ENCODE measurements at places on chromosomes 5 and 9. TPM values are rescaled to one million over a fixed set of nuclear protein-coding genes. Genes with fewer than 3 reads are reported as not detected.

The CCDC192 gene
- not detected for total RNA-seq

- H3K36me3 ChIP-seq = no peaks in the 10 kb centered on the region
- no peak overlapping the region for H3K27ac ChIP-seq
- H3K4me1 ChIP-seq = no peaks in the 10 kb centered on the region
- H3K27me3 ChIP-seq = peaks cover 3% of the 10 kb centered on the region
- DNase-seq = no peak
- no peak overlapping the region for H3K4me3 ChIP-seq
Observed at GRCh38 chr5:124908581-124909451, 162.4 kb upstream of the ZNF608 start.

- no peaks in the 10 kb centered on the region for H3K27me3 ChIP-seq
- peak overlapping the region; percentile 6 for H3K27ac ChIP-seq
- no peaks in the 10 kb centered on the region for H3K36me3 ChIP-seq
- H3K4me3 ChIP-seq = peak overlapping the region; percentile 27
- no peak for DNase-seq
Observed at GRCh38 chr5:78483809-78484521, 123.5 kb downstream of the SCAMP1 start.

GRCh38 chr9:69816735-69817134, 3.9 kb upstream of the CFAP95 start:
- no peak for DNase-seq
- peaks cover 13% of the 10 kb centered on the region for H3K27me3 ChIP-seq
- H3K4me3 ChIP-seq = peak overlapping the region; percentile 60
- H3K4me1 ChIP-seq = peaks cover 43% of the 10 kb centered on the region

- DNase-seq = no peak
- no peaks in the 10 kb centered on the region for H3K36me3 ChIP-seq
- H3K27ac ChIP-seq = no peak overlapping the region
- peaks cover 3% of the 10 kb centered on the region for H3K27me3 ChIP-seq
Observed at GRCh38 chr5:33611877-33612276, 171.1 kb downstream of the TARS1 start.

GRCh38 chr9:97811533-97812246, 41.3 kb upstream of the FOXE1 start:
- H3K27ac ChIP-seq = no peak overlapping the region
- no peaks in the 10 kb centered on the region for H3K36me3 ChIP-seq
- H3K4me3 ChIP-seq = no peak overlapping the region
- no peak for DNase-seq
- peaks cover 22% of the 10 kb centered on the region for H3K27me3 ChIP-seq

The INSL6 gene
- not detected for total RNA-seq

DNA sequence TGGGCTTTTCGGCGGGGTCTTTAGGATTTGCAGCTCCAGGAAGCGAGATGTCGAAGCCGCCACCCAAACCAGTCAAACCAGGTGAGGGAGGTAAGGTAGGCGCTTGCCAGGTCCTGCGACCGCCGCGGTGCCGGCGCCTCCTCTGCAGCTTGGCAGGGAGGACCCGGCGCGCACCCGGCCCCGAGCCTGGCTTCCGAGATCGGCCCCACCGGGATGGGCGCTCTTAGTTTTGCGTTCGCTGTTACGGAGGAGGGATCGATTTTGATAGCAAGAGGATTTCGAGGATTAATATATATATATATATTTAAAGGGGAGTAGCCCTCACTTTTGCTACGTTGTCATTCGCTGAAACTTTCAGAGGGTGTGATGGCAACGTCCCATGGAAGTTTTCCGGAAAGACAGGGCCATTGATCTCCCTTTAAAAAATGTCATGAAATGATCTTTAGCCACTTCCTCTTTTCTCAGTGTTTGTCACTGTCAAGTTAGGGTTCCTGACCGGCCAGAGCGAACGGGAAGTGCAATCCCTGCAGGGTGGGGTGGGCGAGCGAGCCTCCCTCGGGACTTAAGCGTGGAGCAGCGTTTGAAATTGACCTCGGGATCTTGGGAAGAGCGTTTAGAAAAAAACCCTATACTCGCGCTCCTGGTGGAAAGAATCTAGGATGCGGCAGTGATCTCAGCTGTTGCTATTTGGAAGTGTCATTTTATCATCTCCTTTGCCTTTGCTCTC, 495 bp downstream of the OSTF1 start:
- H3K27ac ChIP-seq = peak overlapping the region; percentile 89
- DNase-seq = peak; percentile 33
- peaks cover 50% of the 10 kb centered on the region for H3K4me1 ChIP-seq
- H3K27me3 ChIP-seq = no peaks in the 10 kb centered on the region
- peaks cover 12% of the 10 kb centered on the region for H3K36me3 ChIP-seq

The TMEM232 gene
- total RNA-seq = 0.91 TPM

The PHYHD1 gene
- total RNA-seq = 1.4 TPM

DNA sequence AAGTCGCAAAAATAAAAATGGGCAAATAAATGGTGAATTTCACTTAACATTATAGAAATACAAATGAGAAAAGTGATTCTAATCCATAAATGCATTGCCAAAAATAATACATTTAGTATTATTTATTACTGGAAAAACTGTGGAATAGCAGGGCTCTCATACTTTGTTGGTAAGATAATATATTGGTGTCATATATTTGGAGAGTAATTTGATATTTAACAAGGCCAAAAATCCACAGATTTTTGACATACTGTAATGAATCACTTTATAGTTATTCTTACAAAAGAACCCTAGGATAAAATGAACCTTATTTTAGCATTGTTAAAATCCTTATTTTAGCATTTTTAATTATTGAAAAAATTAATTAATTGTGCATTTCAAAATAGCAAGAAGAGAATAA, 397.2 kb upstream of the DAB2 start:
- no peak for DNase-seq
- peaks cover 2% of the 10 kb centered on the region for H3K27me3 ChIP-seq
- H3K4me1 ChIP-seq = no peaks in the 10 kb centered on the region
- no peaks in the 10 kb centered on the region for H3K36me3 ChIP-seq
- no peak overlapping the region for H3K27ac ChIP-seq

GRCh38 chr5:163867738-163868137, 362.3 kb downstream of the MAT2B start:
- H3K27me3 ChIP-seq = no peaks in the 10 kb centered on the region
- H3K36me3 ChIP-seq = no peaks in the 10 kb centered on the region
- no peak overlapping the region for H3K4me3 ChIP-seq
- no peak for DNase-seq
- no peaks in the 10 kb centered on the region for H3K4me1 ChIP-seq

- no peaks in the 10 kb centered on the region for H3K27me3 ChIP-seq
- peaks cover 37% of the 10 kb centered on the region for H3K4me1 ChIP-seq
- peak overlapping the region; percentile 95 for H3K27ac ChIP-seq
- peak; percentile 38 for DNase-seq
Observed at GRCh38 chr5:131209506-131210150, 38.9 kb downstream of the LYRM7 start.

The IL3 gene
- total RNA-seq = not detected

The SLC25A48 gene
- total RNA-seq = not detected

GRCh38 chr9:100227636-100228035, 125.1 kb downstream of the TEX10 start:
- no peaks in the 10 kb centered on the region for H3K4me1 ChIP-seq
- H3K36me3 ChIP-seq = peaks cover 21% of the 10 kb centered on the region
- no peak for DNase-seq
- no peak overlapping the region for H3K27ac ChIP-seq
- no peak overlapping the region for H3K4me3 ChIP-seq

The PCDHGA5 gene
- total RNA-seq = 0.23 TPM

The CCNO gene
- not detected for total RNA-seq

GRCh38 chr5:54296386-54296785, 14.0 kb downstream of the ARL15 start:
- no peak for DNase-seq
- H3K4me1 ChIP-seq = peaks cover 6% of the 10 kb centered on the region
- H3K27me3 ChIP-seq = no peaks in the 10 kb centered on the region

DNA sequence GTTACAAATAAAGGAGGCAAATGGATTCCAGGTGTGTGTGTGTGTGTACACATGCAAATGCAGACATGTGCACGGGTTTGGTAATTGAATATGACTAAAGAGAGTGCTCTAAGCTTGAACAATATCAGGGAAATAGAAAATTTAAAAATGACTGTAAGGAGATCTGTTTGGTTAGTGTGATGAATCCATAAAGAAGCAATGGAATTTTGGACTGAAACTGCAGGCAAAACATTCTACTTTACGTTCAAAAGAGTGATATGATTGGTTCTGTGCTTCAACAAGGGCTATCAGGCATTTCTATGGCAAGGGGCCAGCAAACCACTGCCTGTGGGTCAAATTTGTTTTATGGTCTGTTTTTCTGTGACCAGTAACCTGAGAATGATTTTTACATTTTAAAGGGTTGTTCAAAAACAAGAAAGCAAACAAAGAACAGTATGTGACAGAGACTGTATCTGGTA, 332.8 kb upstream of the KLF9 start:
- no peaks in the 10 kb centered on the region for H3K36me3 ChIP-seq
- H3K4me1 ChIP-seq = no peaks in the 10 kb centered on the region
- H3K4me3 ChIP-seq = no peak overlapping the region
- no peak overlapping the region for H3K27ac ChIP-seq

- H3K4me3 ChIP-seq = peak overlapping the region; percentile 33
- no peaks in the 10 kb centered on the region for H3K27me3 ChIP-seq
- peaks cover 44% of the 10 kb centered on the region for H3K4me1 ChIP-seq
- H3K27ac ChIP-seq = peak overlapping the region; percentile 73
- peaks cover 23% of the 10 kb centered on the region for H3K36me3 ChIP-seq
Observed at GRCh38 chr9:113589407-113589806, 125.9 kb downstream of the RGS3 start.

DNA sequence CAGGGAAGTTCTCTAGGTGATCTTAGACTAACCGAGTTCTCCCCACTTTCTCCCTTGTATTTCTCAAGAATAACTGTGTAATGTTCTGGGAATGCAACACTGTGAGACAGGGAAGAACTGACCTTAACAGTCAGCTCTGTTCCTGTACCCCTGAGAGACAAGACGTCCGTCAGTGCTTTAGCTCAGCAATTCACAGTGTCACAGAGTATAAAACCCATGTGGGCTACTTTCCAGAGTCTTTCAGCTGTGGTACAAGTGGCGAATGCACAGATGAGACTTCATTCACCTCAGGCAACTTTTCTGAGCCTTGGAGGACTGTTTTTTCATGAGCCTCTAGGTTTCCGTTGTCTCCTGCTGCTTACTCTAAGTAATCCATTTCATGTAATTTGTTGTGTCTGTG, 458.8 kb downstream of the SPATA31D1 start:
- H3K27me3 ChIP-seq = no peaks in the 10 kb centered on the region
- H3K4me1 ChIP-seq = no peaks in the 10 kb centered on the region
- H3K36me3 ChIP-seq = no peaks in the 10 kb centered on the region

The ANGPTL2 gene
- total RNA-seq = not detected

- H3K4me1 ChIP-seq = peaks cover 2% of the 10 kb centered on the region
- peaks cover 10% of the 10 kb centered on the region for H3K27me3 ChIP-seq
- H3K4me3 ChIP-seq = no peak overlapping the region
- no peak overlapping the region for H3K27ac ChIP-seq
Observed at GRCh38 chr9:36961561-36962325, 72.3 kb downstream of the PAX5 start.

The TGFBI gene
- total RNA-seq = 9.3 TPM

GRCh38 chr5:58041884-58042283, 418.0 kb downstream of the PLK2 start:
- no peak overlapping the region for H3K27ac ChIP-seq
- no peak overlapping the region for H3K4me3 ChIP-seq
- H3K36me3 ChIP-seq = no peaks in the 10 kb centered on the region
- H3K4me1 ChIP-seq = no peaks in the 10 kb centered on the region

- no peak for DNase-seq
- H3K36me3 ChIP-seq = no peaks in the 10 kb centered on the region
- H3K27me3 ChIP-seq = no peaks in the 10 kb centered on the region
- H3K27ac ChIP-seq = no peak overlapping the region
- no peak overlapping the region for H3K4me3 ChIP-seq
Observed at GRCh38 chr5:107301999-107302398, 368.7 kb downstream of the EFNA5 start.

GRCh38 chr9:75116306-75116705, 28.0 kb downstream of the OSTF1 start:
- H3K4me3 ChIP-seq = no peak overlapping the region
- peaks cover 50% of the 10 kb centered on the region for H3K36me3 ChIP-seq
- DNase-seq = no peak
- H3K27me3 ChIP-seq = no peaks in the 10 kb centered on the region
- H3K4me1 ChIP-seq = peaks cover 15% of the 10 kb centered on the region
- H3K27ac ChIP-seq = no peak overlapping the region

The TSSK1B gene
- total RNA-seq = not detected

GRCh38 chr5:60455589-60455988, 244.4 kb downstream of the DEPDC1B start:
- no peaks in the 10 kb centered on the region for H3K36me3 ChIP-seq
- no peak overlapping the region for H3K27ac ChIP-seq
- no peak for DNase-seq
- H3K4me3 ChIP-seq = no peak overlapping the region
- H3K4me1 ChIP-seq = no peaks in the 10 kb centered on the region

GRCh38 chr9:130825351-130825651, 9.8 kb upstream of the ABL1 start:
- DNase-seq = no peak
- no peaks in the 10 kb centered on the region for H3K27me3 ChIP-seq
- no peak overlapping the region for H3K4me3 ChIP-seq
- H3K27ac ChIP-seq = no peak overlapping the region
- peaks cover 3% of the 10 kb centered on the region for H3K4me1 ChIP-seq

- DNase-seq = no peak
- H3K27ac ChIP-seq = no peak overlapping the region
- H3K36me3 ChIP-seq = no peaks in the 10 kb centered on the region
- H3K4me3 ChIP-seq = no peak overlapping the region
- H3K4me1 ChIP-seq = no peaks in the 10 kb centered on the region
Observed at GRCh38 chr9:119533504-119533903, 164.3 kb upstream of the BRINP1 start.

DNA sequence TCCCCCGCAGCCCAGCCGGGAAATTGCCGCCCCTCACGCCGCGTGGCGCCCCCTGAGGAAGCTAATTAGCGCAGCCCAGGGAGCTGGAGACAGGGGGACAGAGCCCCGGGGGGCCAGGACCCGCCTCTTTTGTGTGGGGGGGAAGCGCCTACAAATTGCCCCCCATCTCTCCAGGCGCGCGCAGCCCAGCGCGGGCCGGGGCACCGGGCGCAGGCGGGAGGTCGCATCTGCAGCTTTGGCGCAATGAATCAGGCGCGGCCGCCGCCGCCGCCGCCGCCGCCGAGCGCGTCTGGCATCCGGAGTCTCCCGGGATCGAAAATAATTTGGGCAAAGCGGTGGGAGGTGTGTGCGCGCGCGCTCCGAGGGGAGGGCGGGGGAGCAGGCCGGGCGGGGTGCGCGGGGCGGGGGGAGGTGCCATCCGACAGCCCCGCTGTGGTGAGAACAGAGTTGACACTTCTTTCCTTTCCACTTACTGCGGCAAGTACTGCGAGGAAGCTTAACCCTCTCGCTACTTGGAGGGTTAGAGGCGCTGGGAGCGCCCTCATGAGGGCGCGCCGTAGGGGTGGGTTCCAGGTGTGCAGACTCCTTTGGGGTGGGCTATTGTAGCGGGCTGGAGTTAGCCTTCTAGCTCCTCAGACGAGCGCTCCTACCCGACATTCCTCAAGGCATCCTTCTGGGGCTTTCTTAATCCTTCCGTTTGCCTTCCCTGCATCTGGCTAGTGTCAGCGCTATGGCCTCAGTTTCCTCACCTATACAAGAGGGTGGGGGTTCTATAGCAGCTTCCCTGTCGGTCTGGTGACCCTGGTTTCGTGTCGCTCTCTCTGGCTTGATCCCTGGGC, 63.1 kb downstream of the CXXC5 start:
- peaks cover 9% of the 10 kb centered on the region for H3K4me1 ChIP-seq
- peak overlapping the region; percentile 79 for H3K4me3 ChIP-seq
- no peak overlapping the region for H3K27ac ChIP-seq
- H3K36me3 ChIP-seq = no peaks in the 10 kb centered on the region
- DNase-seq = peak; percentile 65
- H3K27me3 ChIP-seq = peaks cover 11% of the 10 kb centered on the region

The GABRA1 gene
- not detected for total RNA-seq

- peaks cover 11% of the 10 kb centered on the region for H3K4me1 ChIP-seq
- peak overlapping the region; percentile 61 for H3K4me3 ChIP-seq
- no peaks in the 10 kb centered on the region for H3K27me3 ChIP-seq
- DNase-seq = no peak
- peak overlapping the region; percentile 84 for H3K27ac ChIP-seq
- peaks cover 24% of the 10 kb centered on the region for H3K36me3 ChIP-seq
Observed at GRCh38 chr5:55634209-55634805, 77.8 kb downstream of the SLC38A9 start.

The SPINK13 gene
- not detected for total RNA-seq
